ENCODE measurements at places on chromosomes 4 and X.

- DNase-seq = no peak
Observed at GRCh38 chr4:8553991-8554405, 26.2 kb upstream of the GPR78 start.

- DNase-seq = no peak
Observed at GRCh38 chrX:133045986-133046385, 50.9 kb downstream of the USP26 start.

DNA sequence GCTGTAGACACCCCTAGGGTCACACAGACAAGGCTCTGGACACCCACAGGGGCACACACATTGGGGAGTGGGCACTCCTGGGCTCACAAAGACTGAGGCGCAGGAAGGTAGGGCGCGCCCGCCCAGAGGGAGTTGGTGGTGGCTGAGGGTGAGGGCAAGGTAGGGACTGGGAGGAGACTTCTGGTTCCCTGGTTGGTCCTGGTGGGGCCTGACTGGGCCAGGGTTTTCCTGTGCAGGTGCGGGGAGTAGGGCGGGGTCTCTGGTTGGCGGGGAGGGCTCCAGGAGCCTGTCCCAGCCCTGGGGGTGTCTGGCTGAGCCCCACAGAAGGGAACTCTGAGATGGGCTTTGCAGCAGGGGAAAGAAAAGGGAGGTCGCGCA is 6.7 kb upstream of the WAS start:
- DNase-seq = peak; percentile 42

- DNase-seq = peak; percentile 56
Observed at GRCh38 chrX:37287741-37288444, 61.3 kb upstream of the PRRG1 start.

DNA sequence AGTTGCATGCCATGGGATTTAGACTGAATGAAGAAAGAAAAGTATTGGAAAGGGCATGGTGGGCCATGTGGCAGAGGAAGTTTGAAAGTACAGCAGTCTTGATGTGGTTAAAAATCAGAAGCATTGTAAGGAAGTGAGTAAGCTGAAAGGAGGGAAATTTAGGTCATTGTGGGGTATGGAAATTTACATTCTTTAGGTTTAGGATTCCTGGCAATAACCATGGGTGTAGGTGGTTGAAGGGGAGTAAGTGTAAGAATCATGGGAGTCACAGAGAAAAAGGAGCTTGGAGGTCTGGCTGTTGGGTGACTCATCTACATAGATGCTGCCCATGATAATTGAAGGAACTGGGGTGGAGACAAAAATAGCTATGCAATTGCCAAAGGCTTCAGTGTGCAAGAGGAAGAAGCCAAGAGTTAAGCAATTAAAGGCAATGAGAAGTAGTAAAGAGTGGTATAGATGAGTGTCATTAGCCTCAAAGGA is 243.8 kb upstream of the LDB2 start:
- no peak for DNase-seq

- DNase-seq = peak; percentile 63
Observed at GRCh38 chrX:106898462-106898861, 4.7 kb downstream of the RIPPLY1 start.

- DNase-seq = no peak
Observed at GRCh38 chr4:172986114-172986513, 182.5 kb upstream of the GALNT7 start.

DNA sequence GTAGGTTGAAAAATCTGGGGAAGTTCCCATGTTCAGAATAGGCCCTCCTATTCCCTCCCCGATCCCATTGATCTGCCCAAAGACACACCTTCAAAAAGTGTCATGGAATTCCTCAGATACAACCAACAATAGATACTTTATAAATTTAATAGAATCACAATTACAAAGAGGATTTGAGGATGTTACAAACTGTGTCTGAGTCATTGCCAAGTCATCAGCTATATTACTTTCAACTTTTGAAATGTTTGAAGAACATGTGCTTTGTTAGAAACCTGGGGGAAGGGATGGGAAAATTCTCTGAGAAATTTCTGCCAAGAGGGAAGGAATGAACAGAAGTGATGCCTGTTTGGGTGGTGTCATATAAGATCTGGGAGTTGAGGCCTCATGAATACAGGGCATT is 46.7 kb downstream of the KCNIP4 start:
- no peak for DNase-seq

DNA sequence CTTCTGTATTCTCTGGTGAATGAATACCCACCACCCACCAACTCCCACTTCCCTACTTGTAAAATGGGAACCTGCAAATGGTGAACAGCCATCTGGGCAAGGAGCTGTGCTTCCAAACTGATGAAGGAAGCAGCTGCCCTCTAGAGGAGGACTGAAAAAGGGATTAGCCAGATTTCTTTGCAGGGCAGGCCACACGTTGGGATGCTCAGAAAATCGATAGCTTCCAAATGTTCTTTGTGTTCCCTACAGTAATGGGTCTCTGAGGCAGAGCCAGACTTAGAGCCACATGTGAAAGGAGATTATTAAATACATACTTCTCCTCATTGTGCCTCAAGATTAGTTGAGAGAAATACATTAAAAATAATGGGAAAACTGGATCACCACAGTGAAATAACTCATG is 39.3 kb upstream of the LPAR4 start:
- DNase-seq = peak; percentile 35

DNA sequence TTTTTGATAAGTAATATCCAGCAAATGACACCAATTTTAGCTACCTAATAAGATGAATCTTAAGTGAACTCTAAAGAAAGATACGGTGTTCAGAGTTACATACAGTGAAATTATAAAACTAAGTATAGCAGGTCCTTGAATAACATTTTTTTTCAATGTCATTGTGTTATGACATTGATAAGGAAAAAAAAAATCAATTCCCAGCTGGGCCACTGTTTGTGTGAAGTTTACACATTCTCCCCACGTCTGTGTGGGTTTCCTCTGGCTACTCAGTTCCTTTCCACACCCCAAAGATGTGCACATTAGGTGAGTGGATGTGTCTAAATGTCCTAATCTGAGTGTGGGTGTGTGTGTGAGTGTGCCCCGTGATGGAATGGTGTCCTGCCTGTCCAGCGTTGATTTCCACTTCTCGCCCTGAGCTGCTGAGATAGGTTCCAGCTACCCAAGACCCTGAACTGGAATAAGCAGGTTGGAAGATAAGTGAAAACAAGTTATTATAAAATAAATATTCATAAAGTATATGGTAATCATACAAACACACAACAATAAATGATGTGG is 31.2 kb upstream of the PPM1K start:
- DNase-seq = no peak

- DNase-seq = peak; percentile 99
Observed at GRCh38 chrX:989959-990510, 222.4 kb downstream of the CRLF2 start.

DNA sequence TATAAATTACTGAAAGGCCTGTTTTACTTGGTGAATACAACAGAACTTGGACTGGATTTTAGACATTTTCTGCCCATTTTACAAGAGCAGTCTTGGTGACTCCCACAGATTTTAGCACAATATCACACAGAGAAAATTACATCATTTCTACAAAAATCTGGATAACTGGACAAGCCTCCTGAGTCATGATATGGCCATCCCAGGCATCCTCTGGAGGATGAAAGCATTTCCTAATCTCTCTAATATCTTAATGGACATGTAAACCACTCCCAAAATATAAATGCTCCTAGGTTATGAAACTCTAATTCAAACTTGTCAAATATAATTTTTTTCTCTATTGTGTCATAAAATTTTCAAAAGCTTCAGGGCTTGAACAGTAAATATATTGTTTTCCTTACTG is 1170.8 kb upstream of the PCDH7 start:
- no peak for DNase-seq

- no peak for DNase-seq
Observed at GRCh38 chr4:151561551-151562256, 152.7 kb downstream of the FHIP1A start.

DNA sequence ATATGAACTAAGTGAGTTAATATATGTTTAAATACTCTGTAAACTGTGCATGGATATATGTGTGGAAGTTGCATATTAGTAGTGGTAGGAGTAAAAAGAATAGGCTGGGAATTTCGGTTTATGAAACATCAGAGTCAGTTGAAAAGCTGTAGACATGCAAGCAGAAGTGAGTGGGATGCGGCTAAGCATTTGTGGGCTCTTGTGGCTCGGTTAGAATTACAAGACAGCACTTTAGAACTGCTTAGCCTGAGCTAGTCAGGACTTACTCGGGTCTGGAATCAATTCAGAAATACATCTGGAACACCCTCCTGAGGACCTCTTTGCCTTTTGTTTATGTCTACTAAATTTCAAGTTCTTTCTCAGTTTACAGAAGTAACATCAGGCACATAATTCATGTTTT is 93.6 kb downstream of the AFF2 start:
- DNase-seq = no peak

- DNase-seq = no peak
Observed at GRCh38 chrX:72029483-72030411, 102.0 kb downstream of the RTL5 start.

- no peak for DNase-seq
Observed at GRCh38 chr4:125681240-125681639, 366.5 kb downstream of the FAT4 start.

- no peak for DNase-seq
Observed at GRCh38 chrX:5936438-5936837, 292.2 kb downstream of the NLGN4X start.

DNA sequence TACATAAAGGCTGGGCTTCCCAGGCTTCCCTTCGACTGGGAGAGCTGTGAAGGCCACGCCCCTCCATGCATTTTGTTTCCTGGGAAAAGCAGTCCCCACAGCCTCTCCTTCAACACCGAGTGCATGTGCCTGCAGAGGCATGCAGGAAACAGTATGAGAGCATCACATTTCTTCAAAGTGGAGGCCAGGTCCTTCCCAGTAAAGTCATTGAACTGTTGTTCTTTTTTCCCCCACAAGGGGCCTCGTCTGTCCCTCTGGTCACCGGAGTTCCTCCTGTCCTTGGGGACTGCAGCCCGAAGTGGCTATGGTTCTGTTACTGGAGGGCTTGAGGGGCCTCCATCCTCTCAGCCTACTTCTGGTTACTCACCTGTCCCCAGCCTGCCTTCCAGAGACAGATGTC is 56.0 kb downstream of the RAI2 start:
- DNase-seq = no peak

- no peak for DNase-seq
Observed at GRCh38 chrX:120499301-120500072, 30.4 kb upstream of the LAMP2 start.

DNA sequence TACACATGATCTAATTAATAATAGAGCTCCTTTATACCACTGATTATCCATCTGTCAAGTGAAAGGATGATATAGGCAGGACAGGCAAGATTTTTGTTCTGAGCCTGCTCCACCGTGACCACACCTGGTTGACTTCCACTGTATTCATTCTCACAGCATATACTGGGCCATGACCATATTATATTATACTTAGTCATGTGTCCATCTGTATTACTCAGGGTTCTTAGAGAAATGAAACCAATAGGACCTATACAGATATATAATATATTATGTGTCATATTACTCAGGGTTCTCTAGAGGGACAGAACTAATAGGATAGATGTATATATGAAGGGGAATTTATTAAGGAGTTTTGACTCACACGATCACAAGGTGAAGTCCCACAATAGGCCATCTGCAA is 675.1 kb downstream of the GRXCR1 start:
- no peak for DNase-seq

DNA sequence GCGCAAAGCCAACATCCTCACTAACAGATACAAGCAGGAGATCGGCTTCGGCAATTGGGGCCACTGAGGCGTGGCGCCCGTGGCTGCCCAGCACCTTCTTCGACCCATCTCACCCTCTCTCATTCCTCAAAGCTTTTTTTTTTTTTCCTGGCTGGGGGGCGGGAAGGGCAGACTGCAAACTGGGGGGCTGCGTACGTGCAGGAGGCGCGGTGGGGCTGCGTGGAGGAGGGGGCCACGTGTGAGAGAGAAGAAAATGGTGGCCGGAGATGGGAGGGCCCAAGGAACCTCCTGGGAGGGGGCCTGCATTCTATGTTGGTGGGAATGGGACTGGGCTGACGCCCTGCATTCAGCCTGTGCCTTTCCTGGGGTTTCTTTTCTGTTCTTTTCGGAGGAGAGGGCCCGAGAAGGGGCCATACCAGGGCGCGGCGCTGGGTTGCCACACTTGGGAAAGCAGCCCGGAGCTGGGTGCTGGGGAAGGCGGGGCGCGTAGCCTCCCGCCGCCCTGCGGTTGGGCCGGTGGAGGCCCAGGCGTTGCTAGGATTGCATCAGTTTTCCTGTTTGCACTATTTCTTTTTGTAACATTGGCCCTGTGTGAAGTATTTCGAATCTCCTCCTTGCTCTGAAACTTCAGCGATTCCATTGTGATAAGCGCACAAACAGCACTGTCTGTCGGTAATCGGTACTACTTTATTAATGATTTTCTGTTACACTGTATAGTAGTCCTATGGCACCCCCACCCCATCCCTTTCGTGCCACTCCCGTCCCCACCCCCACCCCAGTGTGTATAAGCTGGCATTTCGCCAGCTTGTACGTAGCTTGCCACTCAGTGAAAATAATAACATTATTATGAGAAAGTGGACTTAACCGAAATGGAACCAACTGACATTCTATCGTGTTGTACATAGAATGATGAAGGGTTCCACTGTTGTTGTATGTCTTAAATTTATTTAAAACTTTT is 4.5 kb downstream of the MID1IP1 start:
- DNase-seq = peak; percentile 86

DNA sequence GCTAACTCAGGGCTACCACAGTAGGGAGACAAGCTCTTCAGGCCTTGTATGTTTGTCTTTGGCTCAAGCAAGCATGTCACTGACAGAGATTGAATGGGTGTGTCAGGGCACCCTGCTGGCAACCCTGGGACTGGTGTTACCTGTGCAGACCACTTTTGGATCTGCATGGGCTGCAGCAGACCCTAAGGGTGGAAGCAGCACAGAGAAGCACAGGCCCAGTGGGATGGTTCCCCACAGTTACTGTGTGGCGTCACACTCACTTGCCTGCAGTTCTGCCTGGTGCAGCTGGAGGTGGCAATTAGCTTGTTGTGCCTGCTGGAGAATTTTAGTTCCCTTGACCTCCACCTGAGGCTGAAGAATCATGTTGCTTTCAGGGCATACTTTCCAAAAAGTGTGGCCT is 46.0 kb downstream of the ZNF185 start:
- no peak for DNase-seq

GRCh38 chrX:57933321-57933720 is 23.1 kb upstream of the ZXDA start:
- DNase-seq = no peak

DNA sequence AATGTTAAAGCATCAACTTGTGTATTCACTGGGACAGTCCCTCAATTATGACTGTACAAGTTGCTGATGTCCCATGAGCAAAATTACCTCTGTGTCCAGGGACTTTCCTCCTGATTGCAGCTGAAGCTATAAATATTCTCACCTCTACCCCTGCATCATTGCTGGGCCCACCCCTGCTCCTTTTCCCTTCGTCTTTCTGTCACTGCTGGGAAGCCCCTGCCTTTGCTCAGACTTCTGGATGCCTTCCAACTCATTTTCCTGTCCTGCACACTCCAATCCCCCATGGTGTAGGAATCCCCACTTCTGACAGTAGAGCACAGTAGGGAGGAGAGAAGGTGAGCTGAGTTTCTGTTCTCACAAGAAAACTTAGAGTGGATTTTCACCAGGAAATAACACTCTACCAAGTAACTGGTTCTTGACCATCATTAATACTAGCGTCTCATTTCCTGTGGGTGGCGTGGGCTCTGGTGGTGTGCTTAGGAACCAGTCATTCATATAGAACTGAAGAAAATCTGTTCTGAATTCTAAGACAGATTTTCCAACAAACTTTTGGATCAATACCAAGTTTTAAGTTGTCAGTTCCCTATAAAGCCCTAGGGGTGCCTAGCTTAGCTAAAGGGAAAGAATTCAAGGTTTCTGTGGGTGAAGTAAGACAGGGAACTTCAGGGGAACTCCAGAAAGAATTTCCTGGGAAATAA is 136.2 kb upstream of the MED14 start:
- DNase-seq = peak; percentile 21

GRCh38 chr4:179530958-179531357 is 2088.7 kb upstream of the AGA start:
- DNase-seq = no peak

All from common myeloid progenitor, CD34-positive (primary cell).